HS-5 (cell line): ENCODE measurements at places on chromosomes 4 and X.

DNA sequence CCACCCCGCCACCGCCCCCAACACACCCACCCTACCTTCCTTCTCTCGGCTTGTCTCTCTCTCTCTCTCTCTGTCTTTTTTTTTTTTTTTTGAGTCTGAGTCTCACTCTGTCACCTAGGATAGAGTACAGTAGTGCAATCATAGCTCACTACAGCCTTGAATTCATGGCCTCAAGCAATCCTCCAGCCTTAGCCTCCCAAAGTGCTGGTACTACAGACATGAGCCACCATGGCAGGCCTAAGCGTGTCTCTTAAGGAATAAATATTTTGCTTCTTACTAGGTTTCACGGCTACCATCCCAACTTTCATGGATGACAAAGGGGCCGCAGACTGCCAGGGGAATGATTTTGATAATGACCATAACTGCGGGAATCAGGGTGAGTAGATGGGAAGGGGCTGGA is 55.8 kb downstream of the SSX7 start:
- no peak for DNase-seq

DNA sequence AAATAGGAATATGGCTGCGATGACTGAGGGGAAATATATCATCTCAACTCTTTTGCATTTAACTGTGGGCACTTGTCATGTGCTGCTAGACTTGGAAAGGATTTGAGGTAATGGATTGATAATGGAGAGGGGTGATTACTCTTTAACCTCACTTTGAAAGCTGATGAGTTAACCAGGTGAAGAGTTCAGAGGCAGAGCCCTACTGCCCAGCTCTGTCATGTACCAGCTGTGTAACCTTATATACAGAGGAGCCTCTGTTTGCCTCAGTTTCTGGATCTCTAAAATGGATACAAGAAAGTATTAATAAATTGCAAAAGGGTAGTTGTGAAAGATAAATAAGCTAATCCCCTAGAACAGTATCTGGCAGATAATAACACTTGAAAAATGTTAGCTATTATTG is 51.5 kb downstream of the WDR19 start:
- no peak for DNase-seq

DNA sequence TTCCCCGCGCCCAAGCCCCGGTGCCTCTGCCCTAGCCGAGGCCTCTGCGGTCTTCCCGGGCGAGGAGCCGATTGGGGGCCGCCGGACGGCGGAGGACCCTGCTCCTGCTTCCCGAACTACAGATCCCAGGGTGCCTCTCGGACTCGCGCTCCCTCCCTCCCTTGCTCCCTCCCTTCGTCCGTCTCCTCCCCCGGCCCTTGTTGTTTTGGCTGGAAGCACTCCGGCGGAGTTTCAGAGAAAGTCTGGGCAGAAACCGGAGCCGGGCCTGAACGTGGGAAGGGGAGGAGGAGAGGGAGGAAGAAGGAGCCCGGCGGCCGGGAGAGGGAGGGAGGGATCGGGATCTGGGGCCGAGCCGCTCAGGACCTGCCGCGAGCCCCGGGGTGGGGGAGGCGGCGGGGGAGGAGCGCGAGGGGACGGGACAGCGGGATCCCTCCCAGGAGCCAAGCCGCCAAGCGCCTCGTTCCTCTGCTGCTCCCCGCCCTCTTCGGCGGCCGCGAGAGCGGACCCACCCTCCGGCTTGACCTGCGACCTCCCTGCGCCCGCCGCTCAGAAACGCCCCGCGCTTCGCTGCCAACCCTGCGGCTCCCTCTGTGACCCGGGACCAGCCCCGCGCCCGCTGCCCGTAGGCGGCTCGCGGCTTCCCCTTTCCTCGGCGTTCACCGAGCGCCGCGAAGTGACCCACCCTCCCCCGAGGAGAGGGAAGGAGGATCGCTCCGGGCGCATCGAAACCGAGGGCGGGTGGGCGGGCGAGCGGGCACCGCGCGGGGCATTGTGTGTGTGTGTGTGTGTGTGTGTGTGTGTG is 496 bp upstream of the GAB1 start:
- DNase-seq = peak; percentile 69

DNA sequence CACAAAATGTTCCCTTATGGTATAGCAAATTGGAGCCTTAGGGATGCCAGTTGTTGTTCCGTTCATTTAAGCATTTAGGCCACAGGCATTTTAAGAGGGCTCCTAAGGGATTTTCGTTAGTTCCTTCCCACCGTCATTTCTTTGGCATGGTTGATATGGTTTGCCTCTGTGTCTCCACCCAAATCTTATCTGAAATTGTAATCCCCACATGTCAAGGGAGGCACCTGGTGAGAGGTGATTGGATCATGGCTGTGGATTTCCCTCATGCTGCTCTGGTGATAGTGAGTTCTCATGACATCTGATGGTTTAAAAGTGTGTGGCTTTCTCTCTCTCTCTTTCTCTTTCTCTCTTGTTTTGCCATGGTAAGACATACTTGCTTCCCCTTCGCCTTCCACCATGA is 104.1 kb downstream of the ASB9 start:
- DNase-seq = no peak

GRCh38 chr4:54971474-54971950 is 153.9 kb downstream of the KDR start:
- peak; percentile 47 for DNase-seq

DNA sequence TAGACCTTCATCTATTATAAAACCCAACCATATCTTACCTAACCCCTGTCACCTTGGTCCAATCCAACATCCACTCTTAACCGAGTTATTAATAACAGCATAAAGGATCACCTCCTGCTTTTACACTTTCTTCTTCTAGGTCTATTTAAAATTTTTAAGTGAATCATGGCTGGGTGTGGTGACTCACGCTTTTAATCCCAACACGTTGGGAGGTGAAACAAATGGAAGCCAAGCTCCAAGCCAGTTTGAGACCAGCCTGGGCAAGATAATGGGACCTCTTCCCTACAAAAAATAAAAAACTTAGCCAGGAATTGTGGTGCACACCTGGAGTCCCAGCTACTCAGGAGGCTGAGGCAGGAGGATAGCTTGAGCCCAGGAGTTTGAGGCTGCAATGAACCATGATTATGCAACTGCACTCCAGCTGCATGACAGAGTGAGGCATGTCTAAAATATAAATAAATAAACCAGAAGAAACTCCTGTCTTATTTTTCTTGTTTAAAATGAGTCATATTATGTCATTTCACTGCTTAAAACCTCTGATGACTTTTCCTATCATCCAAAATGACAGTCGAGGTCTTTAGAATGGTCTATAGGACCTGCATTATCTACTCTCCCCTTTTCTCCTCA is 188.4 kb downstream of the GASK1B start:
- no peak for DNase-seq

DNA sequence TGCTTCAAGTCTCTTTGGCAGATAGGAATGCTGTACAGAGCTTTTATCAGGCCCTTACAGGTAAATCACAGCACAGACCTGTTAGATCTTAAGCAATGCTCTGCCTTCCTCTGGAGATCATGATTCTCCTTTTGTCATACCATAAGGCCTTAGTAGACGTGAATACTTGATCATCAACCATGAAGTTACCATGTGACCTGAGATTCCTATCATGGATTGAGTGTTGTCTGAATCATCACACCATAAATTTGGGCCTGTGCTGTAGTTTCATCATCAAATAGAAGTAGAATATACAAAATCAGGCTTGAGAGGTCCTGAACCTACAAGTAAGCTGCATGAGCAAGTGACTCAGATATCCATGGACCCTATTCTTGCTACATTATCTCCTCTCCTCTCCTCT is 466.8 kb upstream of the INTU start:
- no peak for DNase-seq

DNA sequence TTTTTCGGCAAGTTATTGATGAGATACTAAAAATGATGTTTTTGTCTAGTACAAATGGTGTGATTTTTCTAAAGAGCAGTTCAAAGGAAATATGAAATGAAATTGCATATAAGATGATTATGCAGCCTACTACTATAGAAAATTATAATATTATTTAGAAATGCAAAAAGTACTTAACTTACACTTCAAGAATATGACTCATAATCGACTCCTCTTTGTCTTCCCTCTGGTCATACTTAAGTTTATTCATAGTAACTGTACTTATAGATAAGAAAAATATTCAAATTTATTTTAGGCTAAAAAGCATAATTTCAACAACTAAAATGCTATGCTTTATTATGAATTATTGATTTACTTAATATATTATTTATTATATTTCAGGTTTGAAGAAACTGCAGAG is 33.2 kb downstream of the CEP44 start:
- no peak for DNase-seq

- DNase-seq = no peak
These were observed 22.7 kb downstream of the WDR19 start for GRCh38 chr4:39205000-39205399.

DNA sequence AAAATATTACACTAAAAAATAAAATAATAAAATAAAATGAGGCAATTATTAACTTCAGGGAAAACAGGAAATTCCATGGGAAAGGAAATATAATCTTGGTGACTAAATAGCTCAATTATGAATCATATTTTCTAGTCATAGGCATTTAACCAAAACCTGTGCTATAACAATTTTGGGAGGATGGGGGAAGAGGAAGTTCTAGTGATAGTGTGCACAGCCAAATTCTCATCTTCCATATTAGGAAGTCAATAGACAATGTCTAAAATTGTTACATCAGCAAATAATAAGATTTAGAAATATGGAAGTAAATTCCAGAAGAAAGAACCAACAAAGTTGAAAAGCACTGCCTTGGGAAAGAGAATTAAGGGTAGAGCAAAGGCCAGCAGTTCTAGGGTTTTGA is 2.8 kb downstream of the AWAT2 start:
- DNase-seq = peak; percentile 32

DNA sequence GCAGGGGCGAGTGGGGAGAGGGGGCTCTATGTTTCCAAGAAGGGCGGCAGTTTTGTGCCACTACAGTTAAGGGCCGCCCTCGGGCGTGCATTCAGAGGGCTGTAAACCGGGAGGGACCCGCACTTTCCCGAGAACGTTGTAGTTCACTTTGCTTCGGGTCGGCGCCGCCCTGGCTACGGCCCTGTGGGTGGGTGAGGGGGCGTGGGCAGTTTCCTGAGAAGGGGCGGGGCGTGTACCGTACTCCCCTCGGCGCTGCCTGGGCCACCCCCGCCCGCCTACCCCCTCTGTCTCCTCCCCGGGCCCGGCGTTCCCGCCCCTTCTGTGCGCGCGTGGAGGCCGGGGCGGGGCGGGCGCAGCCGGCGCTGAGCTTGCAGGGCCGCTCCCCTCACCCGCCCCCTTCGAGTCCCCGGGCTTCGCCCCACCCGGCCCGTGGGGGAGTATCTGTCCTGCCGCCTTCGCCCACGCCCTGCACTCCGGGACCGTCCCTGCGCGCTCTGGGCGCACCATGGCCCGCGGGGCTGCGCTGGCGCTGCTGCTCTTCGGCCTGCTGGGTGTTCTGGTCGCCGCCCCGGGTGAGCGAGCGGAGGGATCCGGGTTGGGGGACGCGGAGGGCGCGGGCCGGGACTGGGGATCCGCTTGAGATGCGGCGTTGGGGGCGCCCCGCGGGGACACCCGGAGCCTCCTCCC is at the start of gene CD99:
TSS of gene CD99 (plus strand) at position 440 of the 687 bp plus-strand sequence. CDS start at position 506, 66 bp downstream.
- no peak for DNase-seq

DNA sequence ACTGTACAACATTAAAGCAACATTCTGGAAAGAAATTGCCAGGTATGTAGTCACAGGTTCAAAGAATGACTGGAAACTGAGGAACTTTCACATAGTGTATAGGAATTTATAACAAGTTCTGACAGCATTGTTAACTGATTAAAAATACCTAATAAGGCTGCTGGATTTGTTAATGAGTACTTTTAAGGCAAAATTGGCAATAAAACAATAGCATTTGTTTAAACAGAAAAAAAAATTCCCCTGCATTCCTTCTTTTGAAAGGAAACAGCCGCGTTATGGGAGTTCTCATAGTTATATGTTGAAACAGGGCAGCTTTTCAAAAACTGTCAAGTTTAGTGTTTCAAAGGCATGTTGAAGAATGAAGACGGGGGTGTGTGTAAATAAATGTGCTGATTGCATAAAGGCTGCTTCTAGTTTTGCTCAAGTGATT is 282.5 kb upstream of the FAT1 start:
- no peak for DNase-seq

DNA sequence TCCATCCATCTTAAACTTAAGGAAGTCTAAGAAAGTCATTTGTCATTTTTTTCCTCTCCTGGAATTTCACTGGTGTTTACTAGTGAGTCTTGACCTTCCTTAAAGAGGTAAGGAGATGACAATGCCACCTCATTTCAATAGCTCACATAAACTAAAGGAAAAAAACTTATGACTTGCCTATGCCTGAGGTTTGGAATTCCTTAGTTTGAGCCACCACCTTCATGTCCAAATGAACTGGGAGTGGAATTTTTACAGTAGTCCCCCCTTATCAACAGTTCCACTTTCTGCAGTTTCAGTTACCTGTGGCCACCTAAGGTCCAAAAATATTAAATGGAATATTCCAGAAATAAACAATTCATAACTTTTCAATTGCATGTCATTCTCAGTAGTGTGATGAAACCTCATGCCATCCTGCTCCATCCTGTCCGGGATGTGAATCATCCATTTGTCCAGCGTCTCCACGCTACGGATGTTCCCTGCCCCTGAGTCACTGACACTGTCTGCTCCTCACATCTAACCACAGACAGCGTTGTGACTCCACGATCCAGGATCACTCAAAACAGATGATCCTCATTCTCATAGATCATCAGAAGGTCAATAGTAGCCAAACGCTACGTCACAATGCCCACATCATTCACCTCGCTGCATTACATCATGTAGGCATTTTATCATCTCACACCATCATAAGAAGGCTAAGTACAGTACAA is 177.4 kb downstream of the SH3KBP1 start:
- peak; percentile 89 for DNase-seq

GRCh38 chr4:15695240-15695699 is 7.6 kb upstream of the BST1 start:
- peak; percentile 96 for DNase-seq
